ENCODE measurements at places on chromosomes 6 and 20.

DNA sequence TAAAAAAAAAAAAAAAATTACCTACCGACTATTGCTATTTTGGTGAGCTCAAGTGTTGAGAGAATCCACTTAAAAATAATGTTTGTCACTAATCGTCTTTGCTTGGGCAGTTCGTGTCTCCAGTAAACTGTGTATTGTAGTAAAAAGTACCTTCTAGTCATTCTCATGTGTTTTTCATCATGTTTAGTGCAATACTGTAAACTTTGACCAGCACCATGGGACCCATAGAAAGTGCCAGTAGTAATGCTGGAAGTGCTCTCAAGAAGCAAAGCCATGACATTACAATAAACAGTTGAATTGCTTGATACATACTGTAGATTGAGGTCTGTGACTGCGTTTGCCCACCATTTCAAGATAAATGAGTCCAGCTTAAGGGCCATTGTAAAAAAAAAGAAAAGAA lies 395.2 kb downstream of the BCKDHB start:
- DNase-seq = no peak

DNA sequence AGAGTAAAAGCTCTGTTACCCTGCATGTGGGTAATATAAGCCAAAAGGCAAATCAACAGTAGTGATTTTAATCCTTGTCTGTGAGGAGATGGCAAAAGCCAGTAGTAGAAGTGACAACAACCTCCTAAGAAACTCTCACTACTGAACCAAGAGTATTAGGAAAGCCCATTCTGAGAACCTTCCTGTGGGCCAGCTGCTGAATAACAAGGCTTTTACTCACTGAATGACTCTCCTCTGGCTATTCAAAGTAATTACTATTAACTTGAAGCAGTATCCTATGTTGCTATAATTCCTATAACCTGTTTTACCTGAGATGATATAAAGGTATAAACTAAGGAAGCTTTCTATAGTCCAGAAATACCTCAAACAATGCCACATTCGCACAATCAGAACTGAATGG lies 55.1 kb downstream of the CHD6 start:
- DNase-seq = no peak

- peak; percentile 41 for DNase-seq
Observed at GRCh38 chr6:155108070-155108820, 113.1 kb downstream of the TIAM2 start.

GRCh38 chr6:114816678-114817077 lies 473.9 kb upstream of the HS3ST5 start:
- no peak for DNase-seq

DNA sequence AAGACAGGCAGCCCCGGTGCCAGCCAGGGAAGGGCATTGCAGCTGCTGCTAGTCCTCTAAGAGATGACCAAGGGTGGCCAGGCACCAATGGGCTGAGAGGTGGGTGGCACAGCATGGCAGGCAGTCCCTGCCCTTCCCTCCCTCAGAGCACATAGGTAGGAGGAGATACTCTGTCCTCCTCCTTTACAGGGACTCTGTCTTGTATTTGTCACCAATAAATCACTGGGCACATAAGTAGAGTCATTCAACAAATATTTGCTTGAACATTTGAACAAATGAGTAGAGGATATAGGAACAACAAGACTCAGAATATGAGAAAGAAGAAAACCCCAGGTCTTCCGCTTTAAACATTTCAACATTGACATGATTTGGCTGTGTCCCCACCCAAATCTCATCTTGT lies 69.4 kb upstream of the CLDN20 start:
- DNase-seq = no peak

Measured in astrocyte of the hippocampus (primary cell).